ENCODE measurements at places on chromosomes 5 and 9. TPM values are rescaled to one million over a fixed set of nuclear protein-coding genes. Genes with fewer than 3 reads are reported as not detected.

DNA sequence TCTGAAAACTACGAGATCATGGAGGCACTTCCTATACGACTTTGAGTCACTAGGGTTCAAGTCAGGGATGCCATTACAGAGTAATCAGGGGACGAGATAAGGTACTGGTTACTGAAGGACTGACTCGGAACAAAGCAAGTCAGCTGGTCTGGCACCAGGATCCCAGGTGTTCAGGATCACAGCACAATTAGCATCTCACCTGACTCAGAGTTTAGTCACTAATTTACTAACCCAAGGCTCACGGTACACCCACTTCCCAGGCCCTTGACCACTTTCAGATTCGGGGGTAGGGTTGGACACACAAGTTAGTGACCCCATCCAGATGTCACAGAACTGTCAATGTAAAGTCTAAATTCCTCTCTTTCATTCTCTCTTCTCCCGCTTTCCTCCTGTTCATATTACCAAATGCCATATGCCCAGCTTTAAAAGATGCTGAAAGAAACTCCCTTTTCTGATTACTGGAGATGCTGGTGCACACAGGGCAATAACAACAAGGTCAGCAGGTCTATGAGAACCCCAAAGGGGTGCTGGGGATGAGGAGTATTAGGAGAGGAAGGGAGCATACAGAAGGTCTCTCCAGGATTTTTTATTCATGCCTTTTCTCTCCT, 657.8 kb downstream of the TLE1 start:
- DNase-seq = no peak

Gene CACNA1B
- 0.41 TPM for total RNA-seq

GRCh38 chr5:171571663-171572062, 152.2 kb downstream of the FGF18 start:
- no peak for DNase-seq

Gene AFF4
- 29.2 TPM for total RNA-seq

GRCh38 chr5:68898951-68899471, 194.8 kb upstream of the SLC30A5 start:
- no peak for DNase-seq

DNA sequence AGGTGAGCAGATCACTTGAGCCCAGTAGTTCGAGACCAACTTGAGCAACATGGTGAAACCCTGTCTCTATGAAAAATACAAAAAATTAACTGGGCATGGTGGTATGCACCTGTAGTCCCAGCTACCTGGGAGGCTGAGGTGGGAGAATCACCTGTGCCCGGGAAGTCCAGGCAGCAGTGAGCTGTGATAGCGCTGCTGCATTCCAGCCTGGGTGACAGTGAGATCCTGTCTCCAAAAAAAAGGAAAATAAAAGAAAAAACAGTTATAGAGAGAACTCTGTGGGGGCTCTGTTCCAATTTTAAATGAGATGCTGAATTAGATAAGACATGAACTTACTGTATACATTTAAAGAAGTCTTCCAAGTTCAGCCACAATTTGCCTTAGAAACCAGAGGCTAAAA, 44.2 kb downstream of the SLC38A9 start:
- no peak for DNase-seq

DNA sequence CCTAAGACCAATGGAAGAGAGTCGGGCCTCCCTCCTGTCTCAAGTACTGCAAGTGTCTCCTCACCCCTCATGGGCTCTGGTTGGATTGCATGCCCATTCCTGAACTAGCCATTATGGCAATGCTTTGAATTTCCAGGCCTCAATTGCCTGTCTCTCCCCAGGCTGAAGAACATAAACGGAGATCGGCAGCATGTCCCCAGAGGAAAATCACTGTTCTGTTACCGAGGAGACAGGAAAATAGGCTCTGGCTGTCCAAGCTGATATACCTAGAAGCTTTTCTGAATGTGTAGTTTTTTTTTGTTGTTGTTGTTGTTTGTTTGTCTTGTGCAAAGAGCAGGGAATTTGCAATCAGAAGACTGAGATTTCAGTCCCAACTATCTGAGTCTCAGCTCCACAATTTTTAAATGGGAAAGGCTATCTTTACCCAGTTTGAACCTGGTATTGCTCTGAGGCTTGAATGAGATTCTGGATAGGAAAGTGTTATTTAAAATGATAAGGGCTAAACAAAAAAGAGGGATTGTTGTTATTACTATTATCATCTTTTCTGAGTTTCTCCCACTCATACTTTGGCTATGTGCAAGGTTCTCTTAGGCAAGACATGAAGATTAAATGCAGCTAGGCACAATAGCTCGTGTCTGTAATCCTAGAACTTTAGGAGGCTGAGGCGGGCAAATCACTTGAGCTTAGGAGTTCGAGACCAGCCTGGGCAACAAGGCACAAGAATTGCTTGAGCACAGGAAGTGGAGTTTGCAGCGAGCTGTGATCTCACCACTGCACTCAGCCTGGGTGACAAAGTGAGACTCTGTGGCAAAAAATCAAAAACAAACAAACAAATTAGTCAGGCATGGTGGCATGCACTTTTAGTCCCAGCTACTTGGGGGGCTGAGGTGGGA, 77.2 kb upstream of the KLF9 start:
- no peak for DNase-seq

DNA sequence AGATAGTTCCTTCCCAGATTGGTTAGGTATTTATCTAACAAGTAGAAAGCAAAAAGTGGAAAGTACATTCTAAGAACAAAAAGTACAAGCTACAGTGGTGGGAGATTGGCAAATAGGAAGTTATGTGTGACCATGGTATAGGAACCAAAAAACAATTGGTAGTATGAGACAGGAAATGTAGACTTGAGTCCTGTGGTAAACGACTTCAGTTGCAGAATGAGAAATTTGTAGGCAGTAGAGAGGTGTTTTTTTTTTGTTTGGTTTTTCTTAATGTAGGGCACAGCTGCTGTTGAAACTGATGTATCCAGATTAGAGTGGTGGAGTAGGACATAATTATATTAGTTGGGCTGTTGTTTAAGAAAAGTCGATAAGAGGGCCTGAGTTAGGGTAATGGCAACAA, 72.0 kb downstream of the CCNH start:
- DNase-seq = no peak

Gene ANKRD18B
- total RNA-seq = not detected

GRCh38 chr5:109739741-109740728, 50.3 kb downstream of the MAN2A1 start:
- no peak for DNase-seq

DNA sequence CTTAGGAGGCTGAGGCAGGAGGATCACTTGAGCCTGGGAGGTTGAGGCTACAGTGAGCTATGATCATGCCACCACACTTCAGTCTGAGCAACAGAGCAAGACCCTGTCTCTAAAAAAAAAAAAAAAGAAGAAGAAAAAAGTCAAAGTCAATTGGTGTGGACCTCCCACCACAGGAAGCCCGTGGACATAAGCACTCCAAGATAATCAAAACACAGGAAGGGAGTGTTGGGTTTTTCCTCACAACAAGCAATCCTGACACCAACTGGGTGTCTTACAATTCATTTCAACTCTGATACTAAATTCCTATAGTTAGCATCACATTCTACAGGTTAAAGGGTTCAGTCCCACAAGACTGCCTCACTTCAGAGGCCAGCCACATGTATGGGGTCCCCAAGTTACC, 70.7 kb downstream of the PDE6A start:
- no peak for DNase-seq

- DNase-seq = no peak
These were observed 38.0 kb upstream of the CCDC152 start for GRCh38 chr5:42718591-42718990.

DNA sequence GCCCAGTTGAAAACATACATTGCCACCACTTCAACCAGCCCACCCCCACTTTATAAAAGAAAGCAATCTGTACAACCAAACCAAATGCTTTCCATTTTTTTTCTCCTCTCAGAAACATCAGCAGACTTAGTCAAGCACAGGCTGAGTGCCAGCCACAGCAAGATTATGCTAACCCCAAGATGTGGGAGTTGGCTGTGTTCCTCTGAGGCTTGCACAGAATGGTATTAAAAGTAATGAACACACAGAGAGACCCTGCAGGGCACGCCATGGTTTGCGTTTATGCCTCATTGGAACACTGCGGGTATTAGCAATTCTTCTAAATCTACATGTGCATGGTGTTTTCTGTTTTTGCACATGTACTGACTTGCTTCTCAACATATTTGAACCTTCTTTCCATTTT, 419.9 kb upstream of the GRAMD2B start:
- DNase-seq = peak; percentile 70

- no peak for DNase-seq
These were observed 8.3 kb upstream of the COMMD10 start for GRCh38 chr5:116076496-116076895.

DNA sequence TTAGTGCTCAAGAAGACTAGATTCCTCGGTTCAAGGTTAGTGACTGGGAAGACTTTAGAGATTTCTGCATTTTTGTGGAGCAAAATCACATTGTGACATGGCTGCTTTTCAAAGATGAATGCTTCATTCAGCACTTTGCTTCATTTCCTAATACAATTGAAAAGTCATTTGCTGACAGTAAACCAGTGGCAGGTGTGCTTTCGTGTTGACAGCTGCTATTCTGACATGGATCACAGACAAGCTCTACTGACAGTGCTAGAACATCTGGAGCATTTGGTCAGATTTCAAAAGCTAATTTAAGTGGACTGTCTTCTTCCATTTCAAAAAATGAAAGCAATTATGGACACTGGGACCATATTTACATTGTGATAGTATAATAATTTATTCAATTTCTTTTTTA, 1060.1 kb downstream of the PTPRD start:
- no peak for DNase-seq

Gene GHR
- total RNA-seq = 14.7 TPM

Gene FBLL1
- total RNA-seq = not detected

- no peak for DNase-seq
These were observed 3.8 kb downstream of the TLE4 start for GRCh38 chr9:79575547-79575946.

GRCh38 chr5:124806026-124806372, 59.6 kb upstream of the ZNF608 start:
- no peak for DNase-seq

Gene ZNF608
- total RNA-seq = 9.3 TPM

DNA sequence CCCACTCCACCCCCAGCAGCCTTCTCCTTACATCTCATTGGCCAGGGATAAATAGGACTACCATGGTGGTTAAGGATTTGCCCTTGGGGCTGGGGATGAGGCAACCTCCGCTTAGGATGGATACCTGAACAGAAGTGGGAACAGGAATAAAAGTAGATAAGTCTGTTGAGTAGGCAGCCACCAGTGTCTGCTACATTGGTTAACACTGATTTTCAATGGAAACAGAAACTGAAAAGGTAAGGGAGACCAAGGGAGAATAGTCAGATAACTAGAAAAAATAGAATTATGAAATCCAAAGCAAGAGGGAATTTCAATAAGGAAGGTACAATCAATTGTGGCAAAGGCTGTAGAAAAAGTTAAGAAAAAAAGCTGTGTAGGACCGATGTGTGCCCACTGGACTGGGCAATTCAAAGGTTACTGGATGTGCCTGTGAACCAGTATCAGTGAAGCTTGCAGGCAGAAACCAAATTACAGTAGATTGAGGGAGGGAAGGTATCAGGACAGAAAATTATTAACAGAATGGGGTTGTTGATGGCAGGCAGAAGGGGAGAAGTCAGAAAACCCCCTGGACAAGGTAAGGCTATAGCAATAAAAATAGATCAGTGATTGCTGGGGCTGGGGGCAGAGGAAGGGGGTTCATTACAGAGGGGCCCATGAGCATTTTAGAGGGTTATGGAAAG, 48.7 kb downstream of the DNAJC21 start:
- DNase-seq = no peak

DNA sequence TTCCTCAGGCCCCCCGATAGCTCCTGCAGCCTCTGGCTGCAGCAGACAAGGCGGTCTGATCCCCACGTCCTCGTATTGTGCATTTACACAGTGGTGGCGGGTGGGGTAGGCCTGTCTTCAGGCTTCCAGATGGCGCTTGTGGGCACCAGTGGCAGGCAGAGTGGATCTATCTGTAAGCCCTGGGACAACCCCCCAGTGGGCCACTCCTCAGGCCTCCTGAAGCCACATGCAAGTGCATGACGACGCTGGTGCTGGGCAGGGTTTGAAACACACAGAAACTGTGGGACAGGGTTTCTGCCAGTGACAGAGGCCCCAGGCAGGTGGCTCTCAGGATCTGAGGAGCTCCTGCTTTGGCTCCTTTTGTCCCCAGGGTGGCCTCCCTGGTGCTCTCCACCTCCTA, 42.0 kb downstream of the SLF1 start:
- no peak for DNase-seq

Gene FAM81B
- 6.4 TPM for total RNA-seq

Gene OR1J2
- not detected for total RNA-seq

Gene BASP1
- 3.2 TPM for total RNA-seq

Gene CDH18
- total RNA-seq = not detected

Gene PCDHGA12
- 6.5 TPM for total RNA-seq

DNA sequence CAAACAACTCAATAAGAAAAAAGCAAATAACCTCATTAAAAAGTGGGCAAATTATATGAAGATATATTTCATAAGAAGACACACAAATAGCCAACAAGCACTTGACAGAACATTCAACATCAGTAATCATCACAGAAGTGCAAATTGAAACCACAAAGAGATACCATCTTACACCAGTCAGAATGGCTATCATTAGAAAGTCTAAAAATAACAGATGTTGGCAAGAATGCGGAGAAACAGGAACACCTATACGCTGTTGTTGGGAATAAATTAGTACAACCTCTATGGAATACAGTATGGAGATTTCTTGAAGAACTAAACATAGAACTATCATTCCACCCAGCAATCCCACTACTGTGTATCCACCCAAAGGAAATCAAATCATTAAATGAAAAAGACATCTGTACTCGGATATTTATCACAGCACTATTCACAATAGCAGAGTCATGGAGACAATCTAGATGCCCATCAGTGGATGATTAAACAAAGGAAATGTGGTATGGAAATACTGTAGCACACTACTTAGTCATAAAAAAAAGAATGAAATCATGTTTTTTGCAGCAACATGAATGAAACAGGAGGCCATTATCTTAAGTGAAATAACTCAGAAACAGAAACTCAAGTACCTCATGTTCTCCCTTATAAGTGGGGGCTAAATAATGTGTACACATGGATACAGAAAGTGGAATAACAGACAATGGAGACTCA, 106.8 kb upstream of the FST start:
- DNase-seq = no peak

Gene FAM200C
- 4.2 TPM for total RNA-seq

GRCh38 chr9:136602193-136602885, 56.5 kb upstream of the NOTCH1 start:
- peak; percentile 56 for DNase-seq

DNA sequence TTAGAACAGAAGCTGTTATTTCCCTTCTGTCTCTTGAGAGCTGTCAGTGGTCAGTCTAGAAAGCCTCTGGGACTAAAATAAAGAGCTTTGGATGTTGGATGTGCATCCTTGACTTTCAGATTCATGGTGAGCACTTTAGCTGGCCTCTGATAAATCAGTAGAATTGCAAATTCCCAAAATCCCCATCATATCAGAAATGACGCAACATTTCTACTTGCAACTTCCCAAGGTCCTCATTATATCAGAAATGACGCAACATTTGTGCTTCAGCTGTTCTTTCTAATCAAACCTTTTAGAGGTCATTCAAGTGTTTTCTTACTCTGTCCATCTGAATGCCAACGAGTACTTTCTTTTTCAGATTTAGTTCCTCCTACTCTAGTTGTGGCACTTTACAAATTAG, 167.3 kb upstream of the MOCS2 start:
- no peak for DNase-seq

Gene SV2C
- 0.22 TPM for total RNA-seq
